CD4-positive, alpha-beta T cell treated with Interleukin-21 for 1 hour (primary cell): ENCODE measurements at places on chromosomes 4 and X.

DNA sequence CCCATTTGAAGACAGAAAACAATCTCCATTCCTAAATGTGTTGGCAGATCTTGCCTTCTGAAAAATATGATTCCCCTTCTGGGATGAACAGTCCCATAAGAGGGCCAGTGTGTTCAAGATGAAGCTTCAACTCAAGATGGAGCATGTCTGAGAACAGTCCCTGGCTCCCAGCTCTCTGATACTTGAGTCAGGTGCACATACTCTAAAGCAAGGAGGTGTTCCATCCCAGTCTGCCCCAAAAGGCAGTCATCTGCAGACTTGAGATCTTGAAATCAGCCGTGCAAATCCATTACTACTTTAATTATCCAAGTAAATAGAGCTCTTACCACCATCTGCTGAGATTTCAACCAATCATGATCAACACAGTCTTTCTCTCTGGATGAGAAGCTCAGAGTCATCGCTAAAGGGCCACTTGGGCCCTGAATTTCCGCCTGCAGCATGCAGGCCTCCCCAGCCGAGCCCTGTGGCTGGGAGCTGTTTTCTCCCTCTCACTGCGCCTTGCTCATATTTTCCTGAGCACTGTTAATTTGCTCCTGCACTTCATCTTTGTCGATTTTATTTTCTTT, 22.2 kb downstream of the CCDC149 start:
- DNase-seq = no peak

DNA sequence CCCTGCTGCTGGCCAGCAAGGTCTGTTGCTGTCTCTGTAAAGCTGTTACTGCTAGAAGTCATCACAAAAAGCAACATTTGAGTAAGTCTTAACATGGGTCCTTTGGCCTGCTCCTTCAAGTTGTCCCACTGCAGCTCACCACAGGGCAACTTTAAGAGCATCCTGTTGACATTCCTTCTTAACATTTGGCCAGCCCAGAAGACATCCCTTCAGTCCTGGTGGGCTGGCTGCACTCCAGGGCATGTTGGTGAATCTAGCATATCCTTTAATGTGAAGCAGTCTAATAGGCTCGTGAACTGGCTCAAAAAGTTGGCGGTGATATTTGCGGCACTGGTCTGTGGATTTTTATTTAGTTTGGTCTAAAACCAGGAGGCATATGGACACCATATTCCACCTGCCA, 92.2 kb upstream of the MAML3 start:
- no peak for DNase-seq

- DNase-seq = no peak
Measured at GRCh38 chr4:15149234-15149838, 147.1 kb downstream of the CPEB2 start.

DNA sequence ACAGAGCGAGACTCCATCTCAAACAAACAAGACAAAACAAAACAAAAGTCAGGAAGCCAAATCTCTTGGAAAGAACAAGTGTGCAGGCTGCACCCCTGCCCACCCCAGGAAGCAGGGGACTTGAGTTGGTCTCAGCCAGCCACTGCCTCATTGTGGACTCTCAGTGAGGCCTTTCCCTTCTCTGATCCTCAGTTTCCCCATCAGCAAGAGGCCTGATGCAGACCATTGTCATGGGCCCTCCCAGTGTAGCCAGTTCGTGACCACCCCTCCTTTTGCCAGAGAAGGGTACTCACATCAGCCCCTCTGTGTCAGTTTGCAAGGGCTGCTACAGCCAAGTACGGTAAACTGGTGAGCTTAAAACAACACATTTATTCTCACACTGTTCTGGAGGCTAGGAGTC, 48.9 kb upstream of the MAMLD1 start:
- no peak for DNase-seq

GRCh38 chr4:80710748-80711451, 319.6 kb upstream of the BMP3 start:
- no peak for DNase-seq

GRCh38 chr4:179597301-179597700, 2155.1 kb upstream of the AGA start:
- DNase-seq = no peak

GRCh38 chr4:59630235-59630634, 1569.9 kb upstream of the ADGRL3 start:
- DNase-seq = no peak

DNA sequence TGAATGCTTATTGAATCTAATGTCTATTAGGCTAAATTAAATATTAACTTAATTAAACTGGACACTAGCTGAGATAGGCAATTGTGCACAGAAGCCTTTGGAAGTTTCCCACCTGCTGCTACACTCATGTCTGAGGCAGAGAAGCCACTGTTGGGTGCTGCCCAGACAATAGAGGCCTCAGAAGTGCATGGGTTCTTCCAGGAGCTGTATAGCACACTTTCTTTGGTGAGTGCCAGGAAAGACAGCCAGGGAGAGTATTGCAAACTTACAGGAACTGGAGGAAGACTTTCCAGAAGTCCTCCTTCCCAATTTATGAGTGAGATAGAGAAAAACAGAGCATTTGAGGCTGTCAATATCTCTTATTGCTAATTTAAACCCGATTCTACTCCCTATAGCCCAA, 89.9 kb downstream of the GPAT3 start:
- DNase-seq = no peak

DNA sequence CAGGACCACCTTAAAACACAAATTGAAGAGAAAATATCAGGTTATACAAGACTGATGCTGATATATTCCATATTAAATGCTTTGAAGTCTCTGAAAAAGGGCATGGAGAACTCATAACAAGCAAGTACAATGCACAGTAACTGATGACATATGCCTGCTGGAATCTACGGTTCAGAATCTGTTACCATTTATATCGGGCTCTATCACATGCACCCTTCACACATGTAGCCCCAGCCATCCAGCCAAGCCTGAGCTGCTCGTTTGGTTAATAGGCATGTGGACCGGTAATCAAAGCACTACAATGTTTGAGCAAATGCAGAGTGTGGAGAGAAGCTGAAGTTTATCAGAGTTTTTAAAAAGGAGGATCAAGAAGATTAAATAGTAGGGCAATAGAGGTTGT, 11.8 kb downstream of the COMMD8 start:
- no peak for DNase-seq

- no peak for DNase-seq
Measured at GRCh38 chr4:26590639-26591038, 6.8 kb downstream of the TBC1D19 start.
